ENCODE measurements at places on chromosomes 6 and 20. TPM values are rescaled to one million over a fixed set of nuclear protein-coding genes. Genes with fewer than 3 reads are reported as not detected.

DNA sequence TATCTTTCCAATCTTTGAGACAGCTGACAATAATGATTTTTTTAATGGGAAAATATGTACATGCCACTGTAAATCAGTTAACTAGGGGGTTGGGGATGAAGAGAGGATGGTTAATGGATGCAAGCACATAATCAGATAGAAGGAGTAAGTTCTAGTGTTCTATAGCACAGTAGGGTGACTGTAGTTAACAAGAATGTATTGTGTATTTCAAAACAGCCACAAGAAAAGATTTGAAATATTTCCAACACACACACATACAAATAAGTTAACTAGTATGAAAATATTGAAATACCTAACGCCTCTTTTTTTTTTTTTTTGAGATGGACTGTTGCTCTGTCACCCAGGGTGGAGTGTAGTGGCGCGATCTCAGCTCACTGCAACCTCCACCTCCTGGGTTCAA is 153.4 kb upstream of the SALL4 start:
- DNase-seq: no peak

- DNase-seq: no peak
These were observed 944 bp upstream of the C6orf136 start for GRCh38 chr6:30645989-30646388.

DNA sequence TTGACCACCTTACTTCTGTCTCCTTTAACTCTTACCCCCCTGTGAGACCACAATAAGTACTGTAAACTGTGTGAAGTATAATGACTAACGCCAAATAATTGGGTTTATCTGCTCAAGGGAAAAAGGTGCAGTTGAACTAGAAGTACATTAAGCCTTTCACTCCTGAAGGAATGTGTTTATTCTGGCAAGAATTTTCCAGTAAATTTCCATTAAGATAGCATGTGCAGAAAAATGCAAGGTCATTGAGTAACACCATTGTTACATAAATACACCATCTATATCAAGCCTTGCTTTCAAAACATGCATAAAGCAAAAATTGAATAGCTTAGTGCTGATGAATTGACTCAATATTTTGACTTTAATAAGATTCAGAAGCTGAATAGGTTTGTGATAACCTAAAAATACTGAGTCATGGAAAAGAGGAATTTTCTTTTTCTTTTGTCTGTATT is 65.4 kb downstream of the ARHGAP18 start:
- DNase-seq: no peak

RAB32 gene
- polyA plus RNA-seq: 20.3 TPM

DNA sequence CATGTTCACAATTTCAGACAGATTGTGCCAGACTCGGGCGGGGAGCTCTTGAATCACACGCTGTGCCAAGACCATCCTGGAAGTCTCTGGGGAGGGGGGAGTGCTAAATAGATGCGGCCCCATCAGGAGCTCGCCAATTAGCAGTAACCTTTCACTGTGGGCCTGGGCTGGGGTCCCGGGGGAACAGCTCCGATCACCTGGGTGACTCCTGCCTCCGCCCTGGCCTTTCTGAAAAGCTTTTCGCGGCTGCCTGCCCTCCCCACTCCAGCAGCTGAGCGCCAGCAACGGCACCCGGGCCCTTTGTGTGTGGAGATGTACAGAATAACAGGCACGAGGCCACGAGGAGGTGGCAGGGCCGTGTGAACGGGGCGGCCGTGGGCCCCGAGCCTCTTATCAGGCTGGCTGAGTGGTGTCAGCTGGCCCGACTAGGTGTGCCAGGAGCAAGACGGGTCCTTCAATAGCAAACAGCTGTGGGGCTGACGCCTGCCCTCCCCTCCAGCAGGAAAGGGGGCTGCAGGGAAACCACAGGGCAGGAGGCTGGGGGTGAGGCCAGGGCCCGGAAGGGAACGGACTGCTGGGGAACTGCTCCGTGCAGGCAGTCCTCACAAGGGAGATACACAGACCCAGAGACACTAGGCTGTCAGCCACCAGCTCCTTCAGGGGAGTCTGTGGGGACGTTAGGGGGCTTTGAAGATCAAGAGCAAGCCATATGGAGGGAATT is 56.8 kb downstream of the NOL4L start:
- peak; percentile 61 for DNase-seq

ATP6V1G2 gene
- 1.8 TPM for polyA plus RNA-seq

CST4 gene
- polyA plus RNA-seq: not detected

DNA sequence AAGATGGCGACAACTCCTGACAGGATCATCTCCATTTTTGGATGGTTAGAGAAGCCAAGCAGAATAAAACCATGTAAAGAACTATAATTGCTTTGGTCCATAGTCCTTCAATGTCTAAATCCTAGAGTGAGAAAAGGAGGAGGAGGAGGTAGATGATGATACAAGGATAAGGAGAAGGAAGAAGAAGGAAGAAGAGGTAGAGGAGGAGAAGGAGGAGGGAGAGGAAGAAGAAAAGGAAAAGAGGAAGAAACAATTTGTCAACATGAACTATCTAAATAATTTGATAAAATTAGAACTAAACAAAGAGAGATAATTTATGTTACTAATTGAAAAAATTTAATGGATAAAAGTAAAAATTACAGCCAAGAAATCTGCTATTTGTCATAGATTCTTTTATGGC is at the start of gene OR2W1:
Gene OR2W1, minus strand, starts transcription at position 101 of the 400 bp plus-strand sequence. Its CDS starts 0 bp downstream, at position 101.
- DNase-seq: no peak

EFCAB8 gene
- 0.01 TPM for polyA plus RNA-seq

DNA sequence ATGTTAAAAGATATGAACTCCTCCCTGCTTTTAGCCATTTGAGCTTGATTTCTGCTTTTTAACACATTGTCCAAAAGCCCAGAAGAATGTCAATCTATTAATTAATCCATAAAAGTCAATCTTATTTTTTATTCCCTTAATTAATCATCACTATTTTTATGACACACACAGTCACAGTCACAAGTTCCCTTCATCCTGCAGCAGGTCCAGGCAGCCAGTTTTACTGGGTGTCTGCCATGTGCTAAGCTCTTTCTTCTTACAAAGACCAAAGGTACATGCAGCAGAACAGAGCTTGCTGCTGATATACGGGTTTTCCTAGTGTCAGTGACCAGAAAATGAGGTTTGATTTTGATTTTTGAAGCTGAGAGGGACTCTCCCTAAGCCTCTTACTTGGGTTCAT is 53.3 kb upstream of the SLC22A23 start:
- no peak for DNase-seq

GRCh38 chr6:161453558-161453957 is 179.7 kb upstream of the AGPAT4 start:
- DNase-seq: no peak

MUCL3 gene
- polyA plus RNA-seq: 0.01 TPM

MAP3K5 gene
- 7.2 TPM for polyA plus RNA-seq

BPIFB4 gene
- polyA plus RNA-seq: not detected

DNA sequence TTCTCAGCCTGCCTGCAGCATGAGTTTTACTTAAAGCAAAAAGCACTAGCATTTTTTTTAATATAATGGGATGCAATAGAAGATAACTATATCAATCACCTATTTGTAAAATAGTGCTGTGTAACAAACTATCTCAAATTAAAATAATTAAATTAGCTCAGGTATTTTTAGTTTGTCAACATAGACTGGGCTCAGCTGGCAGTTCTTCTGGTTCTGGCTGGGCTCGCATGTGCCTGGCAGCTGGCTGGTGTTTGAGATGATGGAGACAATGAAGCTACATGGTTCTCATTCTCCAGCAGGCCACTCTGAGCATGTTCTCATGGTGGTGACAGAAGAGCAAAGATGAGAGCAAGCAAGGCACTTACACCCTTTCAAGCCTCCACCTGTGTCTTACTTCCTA is 181.0 kb downstream of the PLCB1 start:
- DNase-seq: no peak

DNA sequence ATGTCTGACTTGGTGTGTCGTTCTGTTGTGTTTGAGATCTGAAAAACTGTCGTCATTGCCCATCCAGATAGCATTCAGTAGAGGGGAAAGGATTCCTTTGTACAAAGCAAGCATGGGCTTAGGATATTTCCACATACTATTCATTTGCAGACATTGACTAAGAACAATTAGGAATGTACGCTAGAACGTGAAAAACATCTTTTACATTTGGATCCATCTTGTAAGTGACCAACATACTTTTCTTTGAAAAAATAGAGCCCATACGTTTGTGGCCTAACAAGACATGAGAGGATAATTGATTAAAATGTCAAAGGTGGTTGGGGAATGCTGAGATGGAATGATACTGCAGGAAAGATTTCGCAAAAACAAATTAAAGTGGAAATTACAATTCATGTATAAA is 225.8 kb upstream of the QKI start:
- no peak for DNase-seq

RAET1G gene
- 0.15 TPM for polyA plus RNA-seq

DNA sequence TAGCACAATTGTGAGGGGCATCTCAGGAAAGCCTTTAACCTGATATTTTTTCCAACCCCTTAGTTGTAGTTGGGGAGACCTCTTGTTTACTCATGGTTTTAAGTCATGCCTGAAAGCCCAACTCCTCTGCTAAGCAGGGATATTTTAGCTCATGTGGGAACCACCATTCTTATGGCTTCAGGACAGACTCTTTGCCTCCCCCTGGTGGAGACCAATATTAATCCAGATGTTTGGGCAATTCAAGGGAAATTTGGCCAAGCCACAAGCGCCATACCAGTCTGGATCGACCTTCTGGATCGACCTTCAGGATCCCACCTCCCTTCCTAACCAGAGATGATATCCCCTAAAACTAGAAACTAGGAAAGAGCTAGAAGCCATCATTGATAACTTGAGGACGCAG is 211.2 kb downstream of the C6orf118 start:
- DNase-seq: no peak
